ENCODE measurements at places on chromosomes 5 and 9.

GRCh38 chr5:143396353-143396940, 7.0 kb downstream of the NR3C1 start:
- no peak for DNase-seq

DNA sequence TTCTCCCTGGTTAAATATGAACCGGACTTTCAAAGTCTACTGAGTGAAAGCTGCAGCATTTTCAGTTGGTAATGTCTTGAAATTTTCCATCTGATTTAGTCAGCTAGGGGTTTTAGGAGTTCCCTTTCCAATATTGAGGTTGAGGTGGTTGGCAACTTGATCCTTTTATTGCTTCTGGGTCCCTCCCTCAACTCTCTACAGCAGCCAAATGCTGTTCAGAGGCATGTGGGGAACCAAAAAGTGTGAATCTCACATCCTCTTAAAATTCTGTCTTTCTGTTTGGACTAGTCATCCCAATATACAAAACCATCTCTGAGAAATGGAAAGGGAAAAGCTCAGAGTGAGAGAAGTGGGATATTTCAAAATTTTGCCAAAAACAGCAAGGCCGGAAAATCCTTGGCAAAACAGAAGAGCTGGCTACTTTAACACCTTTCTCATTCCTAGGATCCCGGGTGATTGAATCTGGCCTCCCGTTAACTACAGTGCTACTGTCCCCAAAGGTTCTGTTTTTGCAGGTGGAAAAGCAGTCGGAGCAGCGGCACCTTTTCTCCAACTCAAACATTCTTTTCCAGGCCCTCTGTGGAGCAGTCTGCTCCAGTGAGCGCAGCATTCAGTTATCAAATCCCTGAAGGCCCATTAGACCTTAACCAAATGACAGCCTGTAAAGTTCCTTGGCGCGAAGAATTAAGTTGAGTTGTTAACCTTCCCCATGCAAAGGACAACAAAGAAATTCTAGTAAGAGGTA, 345.9 kb upstream of the NUDT12 start:
- DNase-seq, result peak; percentile 70

DNA sequence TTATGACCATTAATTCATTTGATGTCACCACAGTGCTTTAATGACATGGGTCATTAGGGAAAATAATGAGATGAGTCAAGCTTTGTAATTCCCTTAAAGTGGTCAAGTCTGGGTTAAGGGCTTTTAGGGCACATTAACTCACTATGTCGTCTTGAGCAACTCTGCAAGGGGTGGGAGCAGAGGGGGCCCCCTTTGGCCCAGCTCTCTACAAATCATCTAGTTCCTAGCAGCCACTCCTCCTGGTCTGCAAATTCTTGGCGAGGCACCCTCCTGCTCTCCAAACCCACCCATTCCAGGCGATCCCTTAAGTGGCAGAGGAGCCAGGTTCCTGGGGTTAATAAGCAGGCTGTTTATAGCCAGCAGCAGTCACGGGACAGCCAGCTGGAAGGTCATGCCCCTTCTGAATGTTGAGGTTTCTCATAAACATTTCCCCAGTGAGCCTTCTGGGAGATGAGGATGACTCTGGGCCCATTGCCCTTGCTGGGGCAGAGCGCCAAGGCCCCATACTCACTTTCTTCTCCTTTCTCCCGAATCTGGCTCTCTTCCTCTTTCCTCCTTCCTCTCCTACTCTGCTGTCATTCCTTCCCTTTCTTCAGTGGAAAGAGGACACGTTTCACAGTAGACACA, 14.3 kb upstream of the GPX3 start:
- DNase-seq, result peak; percentile 93

DNA sequence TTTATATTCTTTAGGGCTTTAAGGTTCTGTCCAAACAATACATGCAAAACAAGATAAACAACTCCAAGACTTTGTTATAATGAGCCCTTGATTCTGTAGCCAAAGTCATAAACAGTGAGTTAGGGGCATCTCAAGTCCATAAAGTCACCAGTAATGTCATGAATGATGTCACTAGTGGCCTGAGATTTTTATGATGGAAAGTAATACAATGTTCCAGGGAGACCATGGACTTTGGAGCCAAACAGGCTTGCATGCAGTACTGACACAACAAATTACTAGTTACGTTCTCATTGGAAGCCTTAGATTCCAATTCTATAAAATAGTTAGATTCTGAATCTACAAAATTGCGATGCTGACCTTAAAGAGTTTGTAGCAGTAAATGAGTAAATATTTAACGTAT, 280.0 kb downstream of the HINT1 start:
- no peak for DNase-seq

DNA sequence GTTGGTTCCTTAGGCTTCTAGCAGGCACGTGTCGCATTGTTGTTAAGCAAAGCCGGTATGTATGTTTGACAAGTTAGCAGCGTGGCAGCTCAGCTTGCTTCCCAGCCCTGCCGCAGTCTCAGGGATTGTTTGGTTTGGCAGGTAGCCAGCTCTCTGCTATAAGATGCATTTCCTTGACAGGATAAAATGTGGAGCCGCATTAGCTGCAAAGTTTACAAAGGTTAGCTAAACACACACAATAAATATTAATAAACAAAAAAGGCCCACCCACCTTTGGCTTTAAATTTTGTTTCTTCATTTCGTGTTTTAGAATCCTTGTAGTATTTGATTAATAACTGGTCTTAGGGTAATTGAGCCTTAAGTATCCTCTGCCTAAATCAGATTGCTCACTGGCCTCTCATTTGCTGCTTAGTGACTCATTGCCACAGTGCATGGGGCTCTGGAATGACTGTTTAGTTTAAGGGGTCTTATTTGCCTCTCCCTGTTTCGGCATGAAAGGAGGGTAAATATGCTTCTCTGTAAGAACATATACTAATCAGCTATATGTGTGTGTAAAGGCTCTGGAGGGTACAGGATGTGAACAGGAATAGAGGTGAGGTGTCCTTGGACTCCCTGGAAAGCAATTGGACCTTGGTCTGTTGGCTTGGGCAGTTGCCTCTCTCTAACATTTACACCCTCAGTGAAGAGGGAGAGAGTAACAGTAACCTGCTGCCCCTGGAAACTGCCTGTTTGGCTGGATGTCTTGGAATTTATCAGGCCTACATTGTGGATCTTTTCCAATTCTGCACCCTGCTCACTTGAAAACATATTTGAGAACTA, 122.0 kb downstream of the GDNF start:
- peak; percentile 79 for DNase-seq

DNA sequence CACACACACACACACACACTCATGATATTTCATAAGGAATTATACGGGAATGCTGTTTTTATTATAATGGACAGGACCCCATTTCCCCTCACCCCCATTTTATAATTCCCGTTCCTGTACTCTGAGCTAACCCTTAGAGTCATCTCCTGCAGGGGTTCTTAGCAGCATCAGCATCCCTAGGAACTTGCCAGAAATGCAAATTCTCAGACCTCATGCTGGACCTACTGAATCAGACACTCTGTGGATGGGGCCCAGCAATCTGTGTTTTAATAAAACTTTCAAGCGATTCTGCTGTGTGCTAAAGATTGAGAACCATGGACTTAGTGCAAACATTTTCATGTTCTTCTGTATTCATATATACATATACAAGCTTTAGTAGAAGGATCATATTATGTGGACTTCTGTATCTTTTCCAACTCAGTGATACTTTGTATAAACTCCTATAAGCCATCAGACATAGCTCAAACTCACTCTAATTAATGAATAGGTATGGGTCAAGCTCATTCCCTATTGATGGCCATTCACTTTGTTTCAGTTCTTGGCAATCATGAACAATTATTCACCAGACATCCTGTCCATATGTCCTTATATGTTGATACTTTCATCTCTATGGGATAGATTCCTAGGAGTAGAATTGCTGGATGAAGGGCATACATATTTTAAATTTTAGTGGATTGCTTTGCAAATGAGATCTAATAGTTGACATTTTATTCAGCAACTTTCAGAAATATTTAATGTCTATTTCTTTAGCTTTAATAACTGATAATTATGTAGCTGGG, 65.5 kb downstream of the ARHGEF28 start:
- DNase-seq, result no peak

- no peak for DNase-seq
These were observed 49.0 kb upstream of the DHFR start for GRCh38 chr5:80703747-80704146.

- no peak for DNase-seq
These were observed 3.0 kb upstream of the OTP start for GRCh38 chr5:77641397-77641943.

DNA sequence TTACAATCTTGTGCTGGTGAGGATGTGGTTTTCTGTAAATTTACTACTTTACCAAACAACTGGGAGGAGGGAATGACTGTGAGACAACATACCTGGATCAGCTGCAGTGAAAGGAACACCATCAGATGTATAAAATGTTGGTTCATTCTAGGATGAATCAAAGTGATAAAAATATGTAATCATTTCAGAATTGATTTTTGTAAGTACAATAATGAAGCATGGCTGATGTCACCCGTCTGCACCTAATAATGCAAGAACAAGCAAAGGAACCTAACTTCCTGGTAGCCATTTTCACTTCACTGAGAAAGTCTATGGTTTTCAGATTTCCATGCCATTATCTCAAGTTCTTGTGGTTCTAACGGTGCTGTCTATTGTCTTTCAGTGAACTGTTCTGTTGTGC, 18.7 kb upstream of the C5orf34 start:
- no peak for DNase-seq

DNA sequence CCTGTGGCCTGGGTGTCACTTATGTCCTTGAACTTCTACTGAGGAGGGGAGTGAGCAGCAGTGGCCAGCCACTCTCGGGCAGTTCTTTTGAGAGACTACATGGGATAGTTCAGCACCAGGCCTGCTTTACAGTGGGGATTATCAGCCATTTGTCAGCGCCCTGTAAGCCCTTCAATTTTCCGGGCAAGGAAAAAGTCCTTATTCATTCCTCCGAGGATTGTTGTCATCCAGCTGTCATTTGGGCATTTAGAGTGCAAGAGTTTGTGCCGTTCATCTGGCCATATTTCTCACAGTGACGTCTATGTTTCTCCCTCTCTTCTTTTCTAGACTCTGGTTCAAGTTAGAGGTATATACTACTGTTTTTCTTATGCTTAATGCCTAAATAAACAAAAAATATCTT, 172.8 kb downstream of the TLE4 start:
- no peak for DNase-seq
